ENCODE measurements at places on chromosomes 11 and 22.

DNA sequence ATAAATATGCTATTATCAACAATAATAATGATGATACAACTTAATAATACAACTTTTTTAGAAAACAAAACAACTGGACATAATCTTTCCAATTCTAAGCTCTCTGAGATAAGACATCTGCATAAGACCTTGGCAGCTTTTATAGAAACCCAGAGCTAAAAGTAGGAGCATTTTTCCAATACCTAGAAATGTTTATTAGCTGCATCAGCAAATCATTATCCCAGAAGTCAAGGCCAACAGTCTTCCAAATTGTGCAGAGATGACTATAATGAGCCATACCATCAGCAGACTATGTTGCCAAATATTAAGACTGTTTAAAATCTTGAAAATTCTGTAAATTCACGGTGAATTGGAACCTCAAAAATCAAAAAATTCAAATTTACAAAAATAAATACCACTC, 30.3 kb downstream of the DCUN1D5 start:
- DNase-seq = no peak

GRCh38 chr22:39710380-39711150, 140.0 kb downstream of the CACNA1I start:
- DNase-seq = no peak

- peak; percentile 44 for DNase-seq
Observed at GRCh38 chr11:69297787-69298266, 3.9 kb downstream of the MYEOV start.

- no peak for DNase-seq
Observed at GRCh38 chr11:46475926-46476545, 84.5 kb upstream of the CHRM4 start.

DNA sequence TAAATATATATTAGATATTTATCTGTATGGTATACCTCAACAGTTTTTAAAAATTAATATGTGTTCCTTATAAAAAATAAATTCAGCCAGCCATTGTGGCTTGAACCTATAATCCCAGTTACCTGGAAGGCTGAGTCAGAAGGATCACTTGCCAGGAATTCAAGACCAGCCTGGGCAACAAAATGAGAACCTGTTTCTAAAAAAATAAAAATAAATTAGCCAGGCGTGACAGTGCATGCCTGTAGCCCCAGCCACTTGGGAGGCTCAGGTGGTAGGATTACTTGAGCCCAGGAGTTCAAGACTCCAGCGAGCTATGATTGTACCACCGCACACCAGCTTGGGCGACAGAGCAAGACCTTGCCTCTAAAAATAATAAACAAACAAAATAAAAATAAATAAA, 54.9 kb downstream of the PHF21A start:
- no peak for DNase-seq

GRCh38 chr11:2104524-2105440, 34.4 kb downstream of the IGF2 start:
- no peak for DNase-seq

DNA sequence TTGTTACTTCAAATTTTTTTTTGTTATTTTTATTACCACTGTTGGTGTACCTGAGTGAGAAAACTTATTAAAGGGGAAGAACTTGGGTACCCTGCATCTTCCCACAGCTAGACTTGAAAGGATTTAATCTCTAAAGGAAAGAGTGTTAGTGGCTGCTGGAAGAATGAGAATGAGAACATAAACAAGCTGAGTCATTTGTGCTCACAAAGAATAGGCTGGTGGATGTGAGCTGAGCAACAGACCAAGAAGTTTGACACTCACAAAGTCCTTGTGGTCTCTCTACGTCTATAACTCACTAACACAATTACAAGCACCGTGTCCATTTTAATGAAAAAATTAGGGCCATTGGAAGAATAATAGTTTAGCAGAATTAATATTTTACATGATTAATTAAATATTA, 217.6 kb upstream of the ANO5 start:
- no peak for DNase-seq

DNA sequence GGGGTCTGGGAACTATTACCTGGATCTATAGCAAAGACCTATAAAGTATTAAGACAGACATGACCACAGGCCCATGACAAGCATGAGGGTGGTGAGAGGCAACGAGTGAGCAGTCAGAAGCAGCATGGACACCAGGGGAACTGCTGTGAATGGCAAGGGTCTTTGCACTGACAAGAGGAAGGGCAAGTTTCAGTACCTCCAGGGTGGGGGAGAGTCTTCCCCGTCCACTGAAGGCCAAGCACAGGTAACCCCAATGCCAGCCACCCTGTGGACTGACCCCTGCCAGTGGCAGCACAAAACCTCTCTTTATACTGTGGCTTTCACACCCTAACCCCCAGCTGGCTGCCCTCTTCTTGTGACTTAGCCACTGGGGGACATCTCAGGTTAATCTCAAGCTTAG, 55.5 kb downstream of the CHST1 start:
- no peak for DNase-seq

DNA sequence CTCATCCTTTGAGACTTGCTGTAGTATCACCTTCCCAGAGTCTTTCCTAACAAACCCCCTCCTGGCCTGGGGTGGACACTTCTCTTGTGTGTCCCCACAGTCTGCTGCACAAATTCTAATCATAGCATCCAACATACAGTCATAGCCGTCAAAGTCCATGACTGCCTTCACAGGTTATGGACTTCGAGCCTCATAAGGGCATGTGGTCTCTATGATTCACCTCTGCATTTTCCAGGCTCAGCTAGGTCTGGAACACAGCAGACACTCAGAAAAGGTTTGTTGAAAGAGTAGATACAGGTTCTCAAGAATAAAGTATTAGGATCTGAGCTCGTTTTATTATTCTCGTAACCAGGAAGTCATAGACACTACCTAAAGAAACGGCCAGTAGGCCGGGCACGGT, 13.2 kb upstream of the SCUBE2 start:
- no peak for DNase-seq

DNA sequence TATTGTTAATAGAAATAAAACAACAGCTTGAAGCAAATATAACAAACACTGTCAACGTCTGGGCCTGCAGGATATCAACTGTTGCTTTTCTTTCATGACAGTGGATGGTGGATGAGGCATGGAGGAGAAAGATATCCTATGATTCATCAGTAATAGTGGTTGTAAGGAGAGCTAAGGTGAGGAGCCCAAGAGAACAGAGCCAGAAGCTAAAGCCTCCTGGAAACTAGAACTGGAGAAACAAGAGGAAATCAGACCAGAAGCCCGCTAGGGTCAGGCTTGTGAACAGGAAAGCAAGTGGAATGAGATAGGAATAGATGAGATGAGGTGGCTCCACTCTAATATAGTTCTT, 37.7 kb upstream of the MMP12 start:
- DNase-seq = no peak

DNA sequence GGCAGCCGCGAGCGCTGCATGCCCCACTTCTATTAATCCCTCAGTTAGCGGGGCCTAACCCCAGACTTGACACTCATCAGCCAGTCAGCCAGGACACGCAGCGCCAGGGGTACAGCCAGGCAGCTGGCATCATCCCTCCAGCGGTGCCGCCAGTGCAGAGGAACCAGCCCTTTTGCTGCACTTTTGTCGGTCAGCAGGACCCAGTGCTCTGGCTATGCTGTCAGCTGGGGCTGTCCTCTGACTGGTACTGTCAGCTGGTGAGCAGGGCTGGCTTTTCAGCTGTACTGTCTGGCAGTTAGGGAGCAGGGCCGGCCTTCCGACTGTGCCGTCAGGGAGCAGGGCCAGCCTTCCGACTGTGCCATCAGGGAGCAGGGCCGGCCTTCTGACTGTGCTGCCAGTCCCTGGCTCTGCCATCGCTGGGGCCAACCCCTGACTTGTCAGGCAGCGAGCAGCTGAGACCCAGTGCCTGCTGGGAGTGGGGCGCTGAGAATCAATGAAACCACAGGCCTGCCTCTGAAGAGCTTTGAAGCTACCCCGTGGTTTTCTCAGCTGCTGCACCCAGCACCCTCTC, 115.4 kb downstream of the KIAA1671 start:
- DNase-seq = no peak
